ENCODE measurements at places on chromosomes 1 and 21.

GRCh38 chr1:65949230-65949626, 156.5 kb downstream of the PDE4B start:
- no peak for DNase-seq

- DNase-seq = peak; percentile 14
These were observed 1.1 kb upstream of the ABCD3 start for GRCh38 chr1:94416901-94417727.

GRCh38 chr1:197911111-197911856, 5.9 kb upstream of the LHX9 start:
- DNase-seq = no peak

DNA sequence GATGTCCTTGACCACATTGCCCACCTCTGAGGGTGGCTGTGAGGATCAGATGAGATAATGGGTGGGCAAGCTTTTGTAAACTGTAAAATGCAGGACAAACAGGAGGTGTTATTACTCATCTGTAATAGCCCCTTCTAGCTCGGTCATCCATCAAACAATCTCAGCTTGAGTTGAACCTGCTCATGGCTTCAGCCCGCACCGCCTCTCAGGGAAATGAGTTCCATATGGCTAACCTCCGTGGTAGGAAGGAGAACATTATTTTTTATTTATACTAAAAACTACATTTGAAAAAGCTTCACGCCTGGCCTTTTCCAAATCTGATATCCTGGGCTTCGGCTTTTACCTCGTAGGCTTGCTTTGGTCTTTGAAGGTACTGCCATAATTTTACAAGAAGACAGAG, 116.2 kb upstream of the USP24 start:
- no peak for DNase-seq

- DNase-seq = no peak
These were observed 8.9 kb upstream of the C4BPB start for GRCh38 chr1:207079706-207080241.

GRCh38 chr1:165408518-165408917, 36.4 kb downstream of the RXRG start:
- DNase-seq = no peak

GRCh38 chr1:59137968-59138367, 158.9 kb upstream of the FGGY start:
- DNase-seq = no peak

DNA sequence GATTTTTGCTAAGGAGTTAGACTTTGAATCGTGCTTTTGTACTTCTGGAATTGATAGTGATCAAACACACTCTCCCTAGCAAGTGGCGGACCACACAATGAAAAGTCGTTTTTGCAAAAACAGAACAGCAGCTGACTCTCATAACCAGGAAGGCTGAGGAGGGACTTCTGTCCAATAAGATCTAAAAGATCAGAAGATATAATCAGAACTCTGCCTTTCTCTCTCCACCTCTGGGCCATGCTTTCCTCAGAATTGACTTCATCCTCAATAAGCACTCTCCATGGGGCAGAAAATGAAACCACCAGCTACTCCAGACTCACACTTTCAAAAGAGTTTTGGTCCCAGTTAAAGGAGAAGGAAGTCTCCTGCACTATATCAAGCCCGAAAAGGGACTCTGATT, 55.3 kb upstream of the SAMD13 start:
- no peak for DNase-seq

DNA sequence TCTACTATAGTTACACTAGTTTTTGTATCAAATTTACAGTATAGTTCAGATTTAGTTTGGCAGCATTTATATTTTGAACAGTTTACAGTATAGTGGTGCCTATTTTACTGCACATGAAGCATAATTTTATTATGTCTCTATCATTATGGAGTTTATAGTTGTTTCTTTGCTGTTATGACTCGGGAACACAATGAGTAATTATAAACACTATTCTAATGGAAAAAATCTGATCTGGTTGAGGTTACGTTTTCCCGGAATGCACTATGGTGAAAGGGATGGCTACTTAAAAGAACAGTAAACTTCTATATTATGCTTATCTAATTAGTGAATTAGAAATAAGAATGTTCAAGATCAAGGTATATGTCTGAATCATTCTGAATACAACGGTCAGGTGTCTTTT, 10.6 kb downstream of the LCA5L start:
- no peak for DNase-seq

DNA sequence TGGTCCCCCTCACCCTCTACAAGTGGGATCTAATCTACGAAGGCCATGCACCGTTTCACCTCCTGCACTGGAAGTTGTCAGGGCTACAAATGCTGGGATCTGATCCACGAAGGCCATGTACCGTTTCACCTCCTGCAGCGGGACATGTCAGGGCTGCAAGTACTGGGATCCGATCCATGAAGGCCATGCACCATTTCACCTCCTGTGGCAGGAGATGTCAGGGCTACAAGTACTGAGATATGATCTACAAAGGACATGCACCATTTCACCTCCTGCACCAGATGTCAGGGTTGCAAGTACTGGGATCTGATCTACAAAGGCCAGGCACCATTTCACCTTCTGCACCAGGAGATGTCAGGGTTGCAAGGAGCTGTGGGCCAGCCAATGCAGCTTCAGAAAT, 7.0 kb downstream of the ALDH4A1 start:
- no peak for DNase-seq

- no peak for DNase-seq
These were observed 50.7 kb downstream of the APP start for GRCh38 chr21:26119906-26120305.

DNA sequence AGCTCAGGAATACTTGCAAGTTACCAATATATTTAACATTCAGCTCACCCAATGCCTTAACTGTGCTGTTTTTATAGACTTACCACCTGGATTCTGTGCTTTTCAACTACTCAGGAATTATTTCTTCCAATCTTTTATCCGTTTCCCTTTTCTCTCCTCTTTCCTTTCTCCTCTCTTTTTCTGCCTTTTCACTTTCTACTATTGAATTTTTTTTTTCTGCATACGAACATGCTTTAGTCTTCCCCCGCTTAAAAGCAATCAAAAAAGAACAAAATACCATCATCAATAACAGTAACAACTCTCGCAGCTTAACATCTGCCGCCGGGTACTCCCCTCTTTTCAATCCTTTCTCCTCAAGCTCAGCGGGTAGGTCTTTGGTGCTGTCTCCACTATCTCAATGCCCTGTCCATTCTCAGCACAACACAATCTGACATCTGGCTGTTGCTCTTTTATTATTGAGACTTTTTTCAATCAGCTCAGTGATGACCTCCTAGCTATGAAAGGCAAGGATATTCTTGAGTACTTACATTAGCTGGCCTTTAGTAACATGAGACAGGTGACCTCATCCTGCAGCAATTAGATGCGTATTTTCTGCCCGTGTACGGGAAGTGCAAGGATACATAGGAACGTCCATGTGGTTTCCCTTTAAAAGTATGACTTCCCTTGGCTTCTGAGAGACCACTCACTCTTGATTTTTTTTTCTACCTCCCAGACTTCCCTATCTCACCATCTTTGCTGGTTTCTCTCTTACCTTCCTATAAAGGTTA, 40.2 kb upstream of the SIPA1L2 start:
- no peak for DNase-seq

DNA sequence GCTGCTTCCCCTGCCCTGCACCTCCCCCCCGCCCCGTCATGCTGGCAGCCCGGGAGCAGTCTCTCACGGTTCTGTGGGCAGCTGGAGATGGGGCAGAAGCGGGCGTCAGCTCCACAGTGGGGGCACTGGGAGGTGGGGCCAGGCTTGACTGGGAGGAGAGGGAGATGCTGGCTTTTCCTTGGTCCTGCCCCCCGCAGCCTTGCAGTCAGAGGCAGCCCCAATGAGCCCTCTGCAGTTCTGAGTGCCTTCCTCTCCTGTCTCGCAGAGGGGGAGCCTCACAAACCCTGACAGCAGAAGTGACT, 21.7 kb downstream of the ARHGEF10L start:
- no peak for DNase-seq

GRCh38 chr1:178869119-178869697, 1.7 kb downstream of the ANGPTL1 start:
- peak; percentile 57 for DNase-seq

DNA sequence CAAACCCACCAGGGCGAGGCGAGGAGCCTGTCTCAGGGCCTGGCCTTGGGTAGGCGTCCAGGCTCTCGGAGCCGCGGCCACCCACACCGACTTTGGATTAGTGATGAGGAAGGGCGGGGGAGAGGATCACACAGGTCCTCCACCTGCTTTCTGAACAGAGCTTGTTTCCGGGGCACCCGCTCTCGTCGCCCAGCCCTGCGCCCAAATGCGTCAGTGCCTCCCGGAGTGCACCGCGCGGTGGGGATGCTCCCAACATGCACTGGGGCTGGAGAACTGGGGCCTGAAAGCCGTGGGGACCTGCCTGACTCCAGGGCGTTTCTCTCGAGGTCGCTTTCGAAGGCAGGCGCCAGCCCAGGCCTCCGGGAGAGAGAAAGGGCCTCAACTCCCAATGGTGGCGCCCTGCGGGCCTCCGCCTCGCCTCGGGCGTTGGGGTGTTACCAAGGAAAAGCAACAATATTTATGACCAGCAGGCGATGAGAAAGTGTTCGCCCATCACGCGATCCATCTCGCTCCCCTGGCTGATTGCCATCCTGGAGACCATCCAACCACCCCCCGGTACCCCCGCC, 8.9 kb upstream of the LHX8 start:
- no peak for DNase-seq

DNA sequence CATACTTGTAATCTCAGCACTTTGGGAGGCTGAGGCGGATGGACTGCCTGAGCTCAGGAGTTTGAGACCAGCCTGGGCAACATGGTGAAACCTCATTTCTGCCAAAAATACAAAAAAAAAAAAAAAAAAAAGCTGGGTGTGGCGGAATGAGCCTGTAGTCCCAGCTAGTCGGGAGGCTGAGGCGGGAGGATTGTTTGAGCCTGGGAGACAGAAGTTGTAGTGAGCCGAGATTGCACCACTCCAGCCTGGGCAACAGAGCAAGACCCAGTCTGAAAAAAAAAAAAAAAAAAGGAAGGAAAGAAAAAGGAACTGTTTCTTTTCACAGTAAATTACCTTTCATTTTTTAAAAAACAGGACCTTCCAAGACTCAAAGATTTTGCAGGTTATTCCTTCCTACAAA, 29.5 kb downstream of the LIN9 start:
- no peak for DNase-seq

GRCh38 chr1:246825557-246826175, 101.5 kb downstream of the SCCPDH start:
- no peak for DNase-seq

- DNase-seq = no peak
These were observed 13.7 kb upstream of the DPH5 start for GRCh38 chr1:101039245-101039644.

DNA sequence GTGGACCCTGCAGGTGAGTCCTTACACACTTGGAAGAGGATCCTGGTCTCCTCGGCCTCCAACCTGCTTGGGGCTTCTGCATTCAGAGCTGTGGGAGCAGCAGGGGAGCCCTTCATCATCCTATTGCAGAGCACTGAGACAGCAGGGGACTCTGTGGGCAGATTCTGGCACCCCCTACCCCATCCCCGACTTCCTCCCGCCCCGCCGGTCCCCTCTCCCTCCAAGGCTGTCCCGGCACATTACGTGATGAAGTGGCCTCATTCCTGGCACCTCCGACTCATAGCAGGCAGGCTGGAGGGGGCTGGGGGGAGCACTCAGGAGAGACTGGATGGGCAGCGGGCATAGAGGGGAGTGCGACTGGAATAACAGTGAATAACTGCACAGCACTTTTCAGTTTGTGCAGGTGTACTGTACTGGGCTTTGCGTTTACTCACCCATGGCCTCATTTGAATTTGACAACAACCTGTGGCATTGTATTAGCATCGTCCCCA, 394.1 kb downstream of the MATN1 start:
- no peak for DNase-seq

GRCh38 chr1:195569934-195570333, 1038.3 kb downstream of the KCNT2 start:
- DNase-seq = no peak

DNA sequence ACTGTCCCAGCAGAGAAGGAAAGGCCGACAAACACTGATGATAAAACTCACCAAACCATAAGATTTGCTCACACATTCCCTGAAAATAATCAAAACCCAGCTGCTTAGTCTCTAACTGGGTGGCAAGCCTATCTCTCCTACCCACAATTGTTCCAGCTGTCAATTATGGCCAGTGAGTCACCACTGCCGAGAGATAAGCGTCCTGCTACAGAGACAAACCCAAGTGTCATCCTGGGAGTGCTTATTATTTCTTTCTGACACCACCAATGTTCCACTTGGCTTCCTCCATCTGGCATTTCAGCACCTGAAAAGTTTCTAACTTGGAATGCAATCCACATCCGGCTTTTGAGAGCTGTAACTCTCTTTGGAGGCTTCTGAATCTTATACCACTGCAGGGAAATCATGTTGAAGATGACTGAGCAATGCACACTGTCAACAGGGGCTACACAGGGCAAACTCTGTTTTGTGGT, 51.5 kb upstream of the VAV3 start:
- DNase-seq = no peak

DNA sequence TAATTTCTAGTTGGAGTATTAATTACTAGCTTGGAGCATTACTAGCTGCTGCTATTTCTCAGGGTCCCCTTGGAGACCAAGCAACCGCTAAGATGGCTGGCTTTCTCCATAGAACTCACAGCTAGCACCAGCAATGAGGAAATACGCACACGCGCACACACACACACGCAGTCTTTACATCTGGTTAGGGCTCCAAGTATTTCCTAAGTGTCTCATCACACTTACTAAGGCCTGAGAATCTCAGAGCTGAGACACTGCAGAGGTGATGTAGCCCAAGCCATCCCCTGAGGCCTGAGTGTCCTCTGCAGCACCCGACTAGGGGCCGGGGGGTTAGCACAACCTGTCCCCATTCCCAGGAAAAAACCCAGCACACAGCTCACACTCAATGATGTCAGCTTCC, 42.5 kb downstream of the ITPKB start:
- no peak for DNase-seq

DNA sequence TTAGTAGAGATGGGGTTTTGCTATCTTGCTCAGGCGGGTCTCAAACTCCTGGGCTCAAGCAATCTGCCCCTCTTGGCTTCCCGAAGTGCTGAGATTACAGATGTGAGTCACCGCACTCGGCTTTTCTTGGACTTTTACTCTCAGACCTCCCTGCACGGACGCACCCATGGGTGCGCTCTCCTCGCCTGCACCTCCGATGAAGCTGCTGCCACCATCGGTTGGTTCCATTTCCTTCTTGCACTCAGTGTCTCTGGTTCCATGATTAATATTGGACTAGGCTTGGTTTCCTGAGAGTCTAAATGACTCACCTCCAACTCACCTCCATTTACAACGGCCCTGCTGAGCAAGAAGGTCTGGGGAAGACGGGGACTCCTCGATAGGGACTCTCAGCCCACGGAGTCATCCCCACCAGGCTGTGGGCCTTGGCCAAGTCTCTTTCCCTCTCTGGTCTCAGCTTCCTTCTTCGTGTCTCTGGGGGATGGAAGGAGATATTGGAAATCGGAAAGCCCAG, 6.7 kb upstream of the TNFRSF8 start:
- DNase-seq = no peak

DNA sequence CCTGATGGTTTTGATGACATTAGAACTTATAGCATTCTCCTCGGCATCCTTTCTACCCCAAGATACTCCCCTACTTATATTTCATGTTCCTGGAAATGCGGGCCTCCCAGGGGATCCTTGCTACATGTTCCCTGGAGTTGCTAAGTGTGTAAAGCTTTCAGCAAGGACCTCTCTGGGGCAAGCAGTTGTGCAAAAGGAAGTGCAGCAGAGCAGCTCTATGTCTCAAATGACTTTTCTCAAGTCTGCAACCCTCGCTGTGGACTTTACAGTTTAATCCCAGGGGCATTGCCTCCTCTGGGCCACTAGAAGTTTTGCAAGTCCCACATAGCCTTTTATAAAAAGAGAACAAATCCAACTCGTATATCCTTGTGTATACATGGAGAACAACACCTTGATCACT, 20.8 kb upstream of the MNDA start:
- no peak for DNase-seq
